ENCODE measurements at places on chromosomes 4 and X.
A peak's percentile ranks its signal among the peaks of the same experiment; 100 is the strongest.

GRCh38 chr4:83548151-83548905 lies 12.4 kb downstream of the GPAT3 start:
- DNase-seq = peak; percentile 29

- no peak for DNase-seq
Observed at GRCh38 chr4:138674209-138674608, 341.4 kb upstream of the NOCT start.

- DNase-seq = peak; percentile 6
Observed at GRCh38 chr4:168631241-168632162, 134.7 kb downstream of the PALLD start.

DNA sequence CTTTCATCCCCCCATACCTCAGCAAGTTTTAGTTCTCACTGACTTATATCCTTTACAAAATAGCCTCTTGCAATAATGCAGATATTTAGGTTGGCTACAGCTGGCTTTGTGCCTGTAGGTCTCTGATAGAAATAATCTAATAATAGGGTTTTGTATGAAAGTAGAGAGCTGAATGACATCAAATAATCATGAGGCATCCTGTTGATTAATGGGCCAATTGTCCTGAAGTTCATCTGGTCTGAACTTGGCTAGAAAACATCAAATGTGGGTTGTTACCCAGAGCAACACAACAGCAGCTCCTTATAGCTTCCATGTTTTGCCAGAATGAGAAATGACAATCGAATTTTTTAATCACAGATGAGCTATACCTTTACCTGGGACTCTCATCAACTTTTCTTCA lies 19.2 kb upstream of the LHFPL1 start:
- DNase-seq = no peak

GRCh38 chrX:9130031-9130430 lies 96.1 kb upstream of the FAM9B start:
- no peak for DNase-seq

GRCh38 chr4:110296892-110297291 lies 98.5 kb upstream of the ELOVL6 start:
- no peak for DNase-seq

DNA sequence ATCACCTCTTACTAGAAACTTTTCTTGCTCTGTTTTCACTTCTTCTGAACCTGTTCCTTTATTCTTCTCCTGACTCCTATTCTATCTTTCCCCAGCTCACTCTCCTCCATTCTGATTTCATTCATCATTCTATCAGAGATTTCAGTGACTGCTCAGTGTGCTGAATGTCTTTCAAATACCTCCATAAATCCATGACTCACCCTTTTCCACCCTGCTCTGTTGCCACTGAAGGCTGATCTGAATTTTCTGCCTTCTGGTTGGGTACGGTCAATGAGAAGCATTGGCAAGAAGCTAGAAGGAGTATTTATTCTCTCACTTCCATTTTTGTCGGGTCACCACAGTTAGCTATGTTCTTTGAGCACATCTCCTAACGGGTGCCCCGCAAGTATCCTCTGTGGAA lies 265.9 kb downstream of the CBLL2 start:
- DNase-seq = no peak

- no peak for DNase-seq
Observed at GRCh38 chr4:6074758-6075157, 56.5 kb upstream of the C4orf50 start.

- DNase-seq = no peak
Observed at GRCh38 chr4:112516066-112516470, at the start of gene NEUROG2. NEUROG2 (minus strand) TSS chr4:112516180; CDS start chr4:112515475, 705 bp downstream.

- DNase-seq = no peak
Observed at GRCh38 chrX:13852001-13852695, 35.3 kb upstream of the GPM6B start.

- DNase-seq = no peak
Observed at GRCh38 chr4:2313366-2313765, 51.5 kb upstream of the MXD4 start.

GRCh38 chr4:38605181-38605752 lies 58.7 kb upstream of the KLF3 start:
- no peak for DNase-seq

- no peak for DNase-seq
Observed at GRCh38 chr4:21077967-21078366, 377.7 kb downstream of the PACRGL start.

Data from stimulated activated CD4-positive, alpha-beta T cell treated with anti-CD3 and anti-CD28 coated beads, Interleukin-4, amount 100 ng/mL, for 4 hours (primary cell).